ENCODE measurements at places on chromosomes 11 and 22.

DNA sequence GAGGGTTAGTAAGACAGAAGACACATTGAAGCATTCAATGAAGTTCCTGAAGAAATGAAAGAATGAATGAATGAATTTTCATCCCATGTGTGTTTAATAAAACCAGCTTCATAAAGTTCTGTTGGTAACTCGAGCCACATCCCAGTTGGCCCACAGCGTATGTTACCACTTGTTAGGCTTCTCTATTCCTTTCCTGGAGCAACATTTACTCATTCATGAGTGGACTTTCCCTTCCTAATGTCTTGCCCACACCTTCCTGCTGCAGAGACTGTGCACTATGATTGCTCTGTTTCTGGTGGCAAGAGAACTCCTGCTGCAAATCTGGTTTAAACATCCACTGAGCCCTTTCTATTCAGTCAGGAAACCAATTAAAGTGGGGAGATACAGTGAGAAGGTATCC, 7.0 kb downstream of the OR52R1 start:
- DNase-seq = no peak

DNA sequence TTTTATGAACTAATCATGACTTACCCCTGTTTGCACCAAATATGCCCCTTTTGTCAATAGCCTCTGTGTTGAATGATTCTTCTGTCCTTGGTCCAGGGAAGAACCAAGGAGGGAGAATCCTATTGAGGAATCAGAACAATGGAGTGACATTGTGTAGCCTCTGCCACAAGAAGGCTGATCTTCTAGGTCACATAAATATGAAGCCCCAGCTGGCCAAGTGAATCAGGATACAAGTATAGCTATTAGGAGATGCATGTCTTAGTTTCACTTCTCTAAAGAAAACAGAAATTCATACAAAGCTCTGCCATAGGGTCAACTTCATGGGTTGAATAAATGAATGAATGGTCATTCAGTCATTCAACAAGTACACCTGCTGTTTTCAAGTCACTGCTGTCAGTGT, 118.2 kb upstream of the BLID start:
- DNase-seq = no peak

GRCh38 chr22:39457198-39457555, 365 bp downstream of the MGAT3 start:
- no peak for DNase-seq

- DNase-seq = no peak
These were observed 159.9 kb downstream of the TEAD1 start for GRCh38 chr11:12834166-12834565.

GRCh38 chr11:25650319-25650718, 681.6 kb upstream of the ANO3 start:
- DNase-seq = no peak
